HFFc6 (cell line): ENCODE measurements at places on chromosomes 13 and 19.

GRCh38 chr19:7294558-7295212, 471 bp upstream of the INSR start:
- peak; percentile 7 for DNase-seq

DNA sequence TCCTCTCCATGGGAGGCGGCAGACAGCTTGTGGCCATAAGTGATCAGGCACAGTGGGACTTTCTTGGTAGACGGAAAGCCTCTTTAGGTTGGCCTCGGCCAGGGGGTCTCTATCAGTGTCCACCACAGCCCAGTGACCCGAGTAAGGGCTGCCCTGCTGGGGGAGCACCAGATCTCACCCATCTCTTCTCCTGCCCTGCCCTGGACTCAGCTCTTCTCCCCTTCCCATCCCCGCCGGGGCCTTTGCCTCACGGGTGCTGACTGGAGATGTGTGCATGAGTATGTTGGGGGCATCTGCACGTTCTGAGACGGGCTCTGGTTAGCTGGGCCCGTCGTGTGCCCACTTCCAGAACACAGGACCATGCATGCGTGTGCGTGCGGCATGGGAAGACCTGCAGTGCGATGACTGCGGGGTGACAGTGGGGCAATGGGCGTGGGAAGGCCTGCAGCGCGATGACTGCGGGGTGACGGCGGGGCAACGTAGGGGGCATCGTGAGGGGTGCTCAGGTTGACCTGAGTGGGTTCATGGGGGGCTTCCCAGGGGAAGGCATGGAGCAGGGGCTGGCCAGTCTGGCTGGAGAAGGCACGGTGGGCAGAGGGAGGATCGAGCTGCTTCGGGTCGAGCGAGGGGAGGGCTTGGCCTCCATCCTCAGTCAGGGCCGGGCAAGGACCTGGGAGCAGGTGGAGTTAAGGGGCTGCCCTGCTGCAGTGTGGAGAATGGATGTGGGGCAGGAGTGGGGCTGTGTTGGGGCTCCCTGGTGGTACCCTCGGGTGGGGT, 15.9 kb downstream of the EPN1 start:
- no peak for DNase-seq

GRCh38 chr13:39401756-39402155, 201.2 kb downstream of the LHFPL6 start:
- DNase-seq, result no peak

GRCh38 chr19:1944088-1944915, 3.3 kb downstream of the CSNK1G2 start:
- DNase-seq, result no peak

GRCh38 chr13:35086667-35087066, 144.6 kb downstream of the NBEA start:
- DNase-seq, result no peak
